ENCODE measurements at places on chromosomes 13 and 19.

GRCh38 chr19:17266975-17267788 is at the start of gene BABAM1:
Gene BABAM1, plus strand, starts transcription at chr19:17267443. Its CDS starts 1,364 bp downstream, at chr19:17268807.
- peak; percentile 44 for DNase-seq

- DNase-seq = no peak
Measured at GRCh38 chr13:66659701-66660467, 570.3 kb downstream of the PCDH9 start.

- DNase-seq = no peak
Measured at GRCh38 chr13:40273253-40274025, 393.0 kb downstream of the FOXO1 start.

GRCh38 chr13:45370922-45371406 is 30.0 kb upstream of the TPT1 start:
- DNase-seq = no peak

GRCh38 chr13:106393776-106394175 is 141.7 kb downstream of the EFNB2 start:
- DNase-seq = no peak

GRCh38 chr19:42245231-42245630 is 2.8 kb upstream of the GSK3A start:
- DNase-seq = no peak

GRCh38 chr13:89470901-89471300 is 1799.7 kb downstream of the SLITRK5 start:
- DNase-seq = no peak

- no peak for DNase-seq
Measured at GRCh38 chr13:51034906-51035305, 76.2 kb downstream of the C13orf42 start.

DNA sequence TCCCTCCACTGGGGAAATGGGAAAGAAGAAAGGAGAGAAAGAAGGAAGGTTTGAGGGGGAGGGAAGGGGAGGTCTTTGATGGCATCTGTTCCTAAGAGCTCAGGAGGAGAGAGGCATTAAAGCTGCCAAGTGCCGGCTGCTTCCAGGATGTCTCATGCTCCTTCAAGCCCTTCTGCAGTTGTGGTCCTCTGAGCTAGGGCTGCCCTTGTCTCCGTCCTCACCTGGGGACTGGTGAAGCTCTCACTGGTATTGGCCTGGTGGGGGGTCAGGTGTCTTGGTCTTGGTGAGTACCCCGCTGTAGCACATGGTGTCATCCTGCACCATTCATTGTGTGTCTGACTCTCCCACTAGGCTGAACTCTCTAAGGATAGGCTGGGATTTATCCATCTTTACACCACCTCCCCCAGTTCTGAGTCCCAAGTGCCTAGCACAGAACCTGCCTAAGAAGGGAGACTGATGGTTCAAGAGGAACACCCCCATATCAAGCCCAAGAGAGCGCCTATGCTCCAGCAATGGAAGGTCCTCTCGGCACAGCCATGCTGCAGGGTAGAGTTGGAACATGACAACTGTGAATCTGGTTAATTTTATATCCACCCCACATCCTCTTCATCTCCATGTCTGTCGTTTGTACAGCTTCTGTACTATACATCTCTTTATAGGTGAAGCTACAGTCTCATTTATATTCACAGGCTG is 83.7 kb downstream of the AKAP11 start:
- no peak for DNase-seq

DNA sequence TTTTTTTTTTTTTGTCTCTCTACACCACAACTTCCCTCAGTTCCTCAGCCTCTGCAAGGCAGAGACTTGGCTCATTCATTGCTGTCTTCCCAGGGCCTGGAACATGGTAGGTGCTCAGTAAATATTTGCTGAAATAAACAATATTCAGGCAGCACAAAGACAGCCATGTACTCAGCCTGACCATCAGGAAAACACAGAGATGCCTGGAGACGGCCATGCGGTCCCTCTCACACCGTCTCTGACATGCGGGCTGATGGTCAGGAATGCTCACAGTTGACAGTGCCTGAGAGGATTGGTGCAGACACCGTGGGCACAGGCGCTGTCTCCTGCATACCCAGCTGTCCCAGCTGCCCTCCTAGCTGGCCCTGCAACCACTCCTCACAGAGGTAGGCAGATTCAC is 924 bp downstream of the PRAM1 start:
- DNase-seq = no peak

DNA sequence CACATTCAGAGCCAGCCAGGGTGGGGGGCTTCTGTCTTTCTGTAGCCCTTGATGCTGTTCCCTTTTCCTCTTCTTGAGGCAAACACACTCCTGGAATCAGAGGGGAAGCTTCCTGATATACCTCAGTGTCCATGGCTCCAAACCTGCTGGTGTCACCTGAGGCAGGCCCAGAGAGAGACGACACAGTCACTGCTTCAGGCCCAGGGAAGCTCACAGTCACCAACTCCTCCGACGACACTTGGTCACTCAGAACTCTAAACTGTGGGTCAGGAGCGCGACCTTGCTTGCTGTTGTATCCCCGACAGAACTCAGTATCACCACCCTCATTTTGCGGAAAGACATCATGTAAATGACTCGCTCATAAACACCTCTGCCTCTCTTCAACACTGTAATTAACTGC is 1.1 kb downstream of the ATP13A1 start:
- no peak for DNase-seq

DNA sequence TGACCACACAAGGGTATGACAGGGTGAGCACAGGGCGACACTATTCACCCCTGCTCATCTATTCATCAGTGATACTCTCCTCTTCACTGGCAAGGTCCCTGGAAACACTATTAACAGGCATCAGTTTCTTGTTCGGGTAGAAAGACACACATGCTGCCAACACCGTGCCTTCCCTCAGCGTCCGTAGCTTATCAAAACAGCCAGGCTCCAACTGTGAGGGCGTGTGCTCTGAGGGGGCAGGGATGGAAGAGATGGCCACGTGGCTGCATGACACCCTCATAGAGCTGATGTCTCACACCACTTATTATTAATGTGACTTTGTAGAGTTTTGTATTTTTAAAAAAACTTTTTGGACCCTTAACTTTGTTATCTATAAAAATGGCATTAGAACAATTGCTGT is 160.3 kb downstream of the ITGBL1 start:
- no peak for DNase-seq

DNA sequence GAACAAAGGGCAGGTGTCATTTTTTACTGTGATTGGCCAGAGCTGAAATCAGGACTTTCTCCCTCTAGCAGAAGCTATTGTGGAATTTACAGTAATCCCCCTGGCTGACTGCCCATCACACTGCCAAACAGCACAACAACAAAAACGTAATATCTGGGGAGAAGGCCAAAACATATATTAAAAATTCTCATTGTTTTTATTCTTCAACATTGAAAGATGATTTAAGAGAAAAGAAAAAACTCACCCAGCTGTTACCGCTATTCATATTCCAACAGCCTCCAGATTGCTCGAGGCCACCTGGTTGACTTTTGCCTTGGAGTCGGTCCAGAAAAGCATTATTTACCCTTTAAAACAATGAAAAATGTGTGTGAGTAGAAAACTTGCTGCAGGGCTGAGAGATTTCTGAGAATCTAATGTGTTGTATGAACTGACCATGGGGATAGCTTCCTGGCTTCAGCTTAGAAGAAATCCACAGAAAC is 97.2 kb downstream of the EPSTI1 start:
- DNase-seq = no peak

DNA sequence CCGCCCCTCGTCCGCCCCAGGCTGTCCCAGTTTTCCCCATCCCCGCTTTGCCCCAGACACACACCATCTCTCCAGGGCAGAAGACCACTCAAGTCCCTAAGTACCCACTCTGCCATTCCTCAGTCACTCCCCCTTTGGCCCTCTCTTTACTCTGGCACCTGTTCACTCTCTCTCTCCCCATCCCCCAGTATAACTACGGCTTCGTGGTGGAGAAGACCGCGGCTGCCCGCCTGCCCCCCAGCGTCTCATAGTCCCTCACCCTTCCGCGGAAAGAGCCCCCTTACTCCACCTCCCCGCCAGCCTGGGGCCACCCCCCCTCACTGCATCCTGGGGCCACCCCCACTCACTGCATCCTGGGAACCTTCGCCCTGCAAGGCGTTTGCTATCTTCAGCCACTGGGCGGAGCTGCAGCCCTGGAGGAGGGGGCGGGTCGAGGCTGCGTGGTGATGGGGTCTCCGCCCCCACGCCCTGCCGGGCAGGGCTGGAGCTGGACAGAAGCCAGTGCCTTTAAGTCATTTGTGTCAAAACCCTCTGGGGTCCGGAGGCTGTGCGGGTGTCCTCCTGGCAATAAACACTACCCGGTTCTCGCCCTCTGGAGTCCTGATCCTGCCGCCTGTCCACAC is 5.0 kb downstream of the MVB12A start:
- DNase-seq = no peak

DNA sequence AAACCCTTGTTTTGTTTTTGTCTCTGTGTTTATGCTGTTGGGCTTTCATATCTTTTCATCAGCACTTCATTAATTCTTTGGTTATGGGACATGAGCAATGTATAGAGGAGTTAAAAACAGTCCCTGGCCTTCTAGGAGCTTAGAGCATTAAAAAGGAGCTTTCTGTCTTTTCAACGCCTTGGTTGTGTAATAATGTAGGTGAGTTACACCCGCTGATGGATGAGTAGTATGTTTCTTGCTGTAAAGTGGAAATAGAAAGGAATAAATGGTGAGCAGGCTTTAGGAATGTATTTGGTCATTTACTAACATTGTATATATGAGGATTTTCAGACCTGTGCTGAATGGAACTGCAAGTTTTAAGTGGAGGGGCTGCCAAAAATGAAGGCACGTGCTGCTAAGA is 121.5 kb upstream of the RNF113B start:
- DNase-seq = no peak

GRCh38 chr13:41833831-41834230 is 127.1 kb downstream of the VWA8 start:
- DNase-seq = no peak

DNA sequence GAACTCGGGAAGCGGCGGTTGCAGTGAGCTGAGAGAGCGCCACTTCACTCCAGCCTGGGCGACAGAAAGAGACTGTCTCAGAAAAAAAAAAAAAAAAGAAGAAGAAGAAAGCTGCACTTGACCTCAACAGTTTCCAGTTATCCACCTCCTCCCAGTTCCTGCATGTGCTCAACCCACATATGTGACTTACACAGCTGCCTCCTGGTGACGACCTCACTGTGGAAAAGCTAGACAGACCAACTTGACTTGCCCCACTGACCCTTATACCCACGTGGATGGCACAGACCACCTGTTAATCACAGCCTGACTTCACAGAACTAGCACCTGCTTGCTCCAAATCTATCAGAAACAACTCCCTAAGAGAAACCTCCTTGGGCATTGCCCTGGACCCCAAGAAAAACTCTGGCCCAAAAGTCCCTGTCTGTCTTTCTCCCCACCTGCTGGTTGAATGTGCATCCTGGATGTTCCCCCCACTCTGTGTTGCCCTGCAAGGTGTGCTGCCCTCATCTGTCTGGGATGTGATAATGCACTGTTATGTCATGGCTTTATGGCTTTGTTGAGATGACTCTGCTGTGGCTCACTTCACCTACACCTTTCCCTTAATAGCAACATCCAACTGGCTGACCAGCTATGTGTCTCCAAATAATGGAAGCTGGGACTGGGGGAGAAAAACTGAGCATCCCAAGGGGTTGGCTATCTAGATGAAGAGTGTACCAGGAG is 2.8 kb downstream of the ZNF20 start:
- DNase-seq = no peak

DNA sequence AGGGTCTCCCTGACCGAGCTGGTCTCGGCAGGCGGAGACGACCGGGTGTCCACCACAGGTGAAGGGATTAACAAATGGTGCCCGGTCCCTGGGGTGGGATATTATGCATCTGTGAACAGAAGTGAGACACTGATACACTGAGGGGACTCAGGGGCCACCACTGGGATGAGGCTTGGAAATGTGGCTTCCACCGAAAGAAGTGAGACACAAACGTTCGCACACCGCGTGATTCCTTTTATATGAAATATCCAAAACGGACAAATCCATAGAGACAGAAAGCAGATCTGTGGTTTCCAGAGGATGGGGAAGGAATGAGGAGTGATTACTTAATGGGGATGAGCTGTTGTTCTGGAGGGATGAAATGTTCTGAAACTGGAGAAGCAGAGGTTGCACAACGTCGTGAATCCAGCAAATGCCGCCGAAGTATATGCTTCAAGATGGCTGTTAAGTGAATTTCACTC is 47.5 kb downstream of the C13orf46 start:
- DNase-seq = no peak

DNA sequence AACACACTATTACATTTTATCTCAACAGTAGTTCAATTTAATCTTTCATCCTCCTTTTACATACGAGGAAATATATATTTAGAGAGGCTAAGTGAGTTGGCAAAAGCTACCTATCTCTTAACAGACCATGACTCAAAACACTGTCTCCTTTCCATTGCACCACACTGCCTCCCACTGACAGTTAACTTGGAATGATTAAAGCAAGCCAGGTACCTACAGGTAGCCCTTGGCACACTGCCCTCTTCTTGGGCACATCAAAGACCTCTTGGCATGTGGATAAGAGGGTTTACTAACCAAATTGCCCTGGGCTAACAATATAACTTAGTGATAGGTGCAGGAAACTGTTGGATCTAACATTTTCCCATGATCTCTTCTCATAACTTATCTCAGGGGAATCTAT is 1.8 kb downstream of the ABHD13 start:
- no peak for DNase-seq

GRCh38 chr19:51687791-51688670 is 5.1 kb upstream of the SPACA6 start:
- DNase-seq = no peak

DNA sequence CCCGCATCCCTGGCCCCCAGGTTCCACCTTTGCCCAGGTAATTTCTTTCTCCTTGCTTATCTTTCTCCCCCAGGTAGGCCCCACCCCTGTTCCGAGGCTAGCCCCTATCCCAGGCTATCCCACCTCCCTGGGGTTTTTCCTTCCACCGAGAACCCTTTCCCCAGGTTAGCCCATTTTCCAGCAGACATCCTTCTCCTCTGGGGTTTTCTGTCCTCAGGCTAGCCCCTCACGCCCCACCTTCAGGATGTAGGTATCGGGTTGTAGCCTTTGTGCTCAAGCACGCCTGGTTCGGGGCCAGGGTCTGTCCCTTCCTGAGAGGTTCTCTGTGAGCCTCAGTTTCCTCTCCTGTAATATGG is 837 bp downstream of the FSD1 start:
- no peak for DNase-seq
